Muscle of arm (tissue), 14 donors: ENCODE measurements at places on chromosomes 3 and 15. TPM values are rescaled to one million over a fixed set of nuclear protein-coding genes. Genes with fewer than 3 reads are reported as not detected.

DNA sequence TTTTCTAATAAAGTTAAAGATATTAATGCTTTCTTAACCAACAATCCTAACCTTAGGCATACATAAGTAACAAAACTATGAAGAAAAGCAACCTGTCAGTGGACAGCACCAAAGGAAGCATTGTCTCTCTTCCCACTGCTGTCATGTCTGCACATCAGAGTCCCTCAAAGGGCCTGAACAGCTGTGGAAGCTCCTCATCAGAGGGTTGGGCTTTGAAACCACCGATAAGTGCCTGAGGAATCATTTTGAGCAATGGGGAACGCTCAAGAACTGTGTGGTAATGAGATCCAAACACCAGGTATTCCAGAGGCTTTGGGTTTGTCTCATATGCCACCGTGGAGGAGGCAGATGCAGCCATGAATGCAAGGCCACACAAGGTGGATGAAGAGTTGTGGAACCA lies 182.5 kb downstream of the FMN1 start:
- DNase-seq, result no peak

GRCh38 chr15:91855684-91856489 lies 2.4 kb downstream of the SLCO3A1 start:
- no peak for DNase-seq

GRCh38 chr3:111598552-111598951 lies 3.4 kb upstream of the ZBED2 start:
- DNase-seq, result no peak

GRCh38 chr3:186258968-186259367 lies 103.1 kb downstream of the DGKG start:
- DNase-seq, result no peak

GRCh38 chr3:172270557-172271166 lies 177.6 kb downstream of the GHSR start:
- no peak for DNase-seq

GRCh38 chr3:135980343-135980742 lies 14.8 kb downstream of the PPP2R3A start:
- DNase-seq, result no peak

DNA sequence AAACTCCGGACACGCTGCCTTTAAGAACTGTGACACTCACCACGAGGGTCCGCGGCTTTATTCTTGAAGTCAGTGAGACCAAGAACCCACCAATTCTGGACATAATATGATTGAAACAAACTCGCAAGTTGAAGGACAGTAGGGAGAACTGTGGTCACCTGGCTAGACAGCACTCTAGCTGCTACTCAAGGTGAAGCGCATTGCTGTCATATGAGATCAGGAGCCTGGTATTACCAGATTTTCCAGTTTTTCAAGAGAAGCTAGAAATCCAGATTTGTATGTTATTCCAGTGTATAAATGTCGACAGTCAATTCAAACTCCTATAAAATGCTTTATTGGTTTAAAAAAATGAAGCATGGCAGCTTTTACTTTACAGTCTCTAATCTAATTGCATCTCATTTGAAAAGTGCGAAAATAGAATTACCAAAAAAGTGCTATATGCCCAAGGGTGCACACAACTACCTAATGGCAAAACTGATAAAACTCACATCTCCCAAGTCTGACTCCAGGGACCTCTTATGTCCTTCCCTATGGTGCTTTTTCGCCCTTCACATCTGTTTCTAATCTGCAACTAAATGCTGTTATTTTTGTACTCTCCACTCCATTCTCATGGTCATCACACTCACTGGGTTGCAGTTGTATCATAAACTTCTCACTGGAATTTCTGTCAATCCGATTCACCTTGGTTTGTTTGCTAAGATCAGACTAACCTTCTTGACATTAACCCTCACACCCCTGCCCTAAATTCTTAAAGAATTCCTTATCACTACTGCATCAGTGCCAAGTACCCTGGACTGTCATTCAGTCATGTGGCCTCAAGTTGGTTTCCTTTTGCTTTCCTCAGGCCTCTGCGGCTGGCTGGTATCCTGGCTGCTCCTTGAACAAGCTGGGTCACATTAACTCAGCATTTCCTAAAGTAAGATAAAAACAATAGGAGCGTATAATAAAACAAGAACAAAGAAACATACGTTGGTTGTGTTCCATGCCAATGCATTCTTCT lies 31.5 kb upstream of the ARHGEF26 start:
- no peak for DNase-seq

- DNase-seq, result no peak
Observed at GRCh38 chr3:134898181-134898754, 103.2 kb downstream of the EPHB1 start.

DNA sequence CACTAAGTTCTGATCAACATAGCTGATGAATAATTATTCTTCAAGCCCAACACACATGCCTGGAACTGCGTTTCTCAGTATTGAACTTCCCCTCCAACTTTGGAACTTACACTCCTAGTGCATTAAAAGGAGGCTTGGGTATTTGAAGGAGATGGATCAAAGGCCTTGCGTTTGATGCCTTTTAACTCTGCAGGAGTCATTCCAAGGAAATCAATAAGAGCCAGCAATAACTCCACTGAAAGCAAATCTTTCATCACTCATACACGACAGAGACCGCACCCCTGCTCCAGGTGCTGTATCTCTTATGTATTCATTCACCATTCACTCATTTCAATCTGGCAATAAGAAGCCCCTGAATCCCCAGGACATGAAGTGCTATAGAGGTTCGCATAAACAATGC lies 14.0 kb upstream of the FSIP1 start:
- DNase-seq, result no peak

DNA sequence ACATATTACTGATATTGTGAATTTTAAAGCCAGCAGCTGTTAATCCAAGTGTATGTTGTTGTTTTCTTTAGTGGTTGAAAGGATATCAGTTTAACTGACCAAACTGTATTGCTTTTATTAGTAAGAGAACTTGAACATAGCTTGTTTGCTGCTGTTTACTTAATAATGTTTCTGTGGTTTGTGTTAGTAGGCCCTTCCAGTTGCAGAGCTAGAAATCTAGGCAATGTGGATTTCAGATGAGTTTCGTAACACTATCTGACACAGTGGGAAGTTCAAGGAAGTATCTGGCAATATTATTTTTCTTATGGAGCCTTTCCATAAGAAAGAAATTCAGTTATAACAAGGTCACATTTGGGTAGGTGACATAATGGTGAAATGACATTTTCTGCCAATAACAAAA lies 18.5 kb downstream of the ZNF609 start:
- no peak for DNase-seq

- peak; percentile 68 for DNase-seq
Observed at GRCh38 chr3:124928333-124929202, 6.0 kb downstream of the MUC13 start.

DNA sequence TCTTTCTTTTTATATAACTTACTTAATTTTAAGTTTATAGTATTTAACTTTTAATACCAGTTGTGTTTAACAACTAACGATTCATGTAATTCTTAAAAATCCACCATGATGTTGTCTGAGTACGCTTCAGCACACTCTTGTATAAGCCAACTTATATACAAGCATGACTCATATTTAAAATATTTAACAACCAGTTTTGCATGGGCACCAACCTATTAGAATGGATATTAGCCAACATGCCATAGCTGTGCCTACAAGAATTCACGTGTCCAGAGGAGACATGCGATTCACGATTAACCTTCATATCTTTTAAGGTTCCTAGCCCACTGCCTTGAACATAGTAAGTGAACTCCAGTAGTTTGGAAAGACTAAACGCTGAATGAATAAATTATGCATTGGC lies 1023.2 kb downstream of the TBL1XR1 start:
- no peak for DNase-seq

GRCh38 chr3:195829897-195830254 lies 18.1 kb upstream of the MUC4 start:
- DNase-seq, result no peak

- DNase-seq, result no peak
Observed at GRCh38 chr15:31403606-31404005, 77.0 kb downstream of the KLF13 start.

DNA sequence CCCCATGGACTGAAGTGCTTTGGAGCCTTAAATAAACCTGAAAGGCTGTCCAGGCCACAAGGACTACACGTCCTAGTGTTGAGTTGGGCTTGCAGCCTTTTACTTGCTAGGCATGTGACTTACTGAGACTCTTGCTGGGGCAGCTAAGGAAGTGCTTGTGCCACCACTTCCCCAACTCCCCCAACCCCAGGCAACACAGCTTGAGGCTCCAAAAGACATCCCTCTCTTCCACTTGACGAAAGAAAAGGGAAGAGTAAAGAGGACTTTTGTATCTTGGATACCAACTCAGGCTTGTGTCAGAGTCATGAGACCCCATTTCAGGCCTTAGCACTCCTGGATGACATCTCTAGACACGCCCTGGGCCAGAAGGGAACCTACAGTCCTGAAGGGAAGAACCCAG lies 109.8 kb downstream of the XRN1 start:
- DNase-seq, result peak; percentile 7

GRCh38 chr3:15399970-15400369 lies 27.4 kb downstream of the METTL6 start:
- DNase-seq, result no peak

- DNase-seq, result no peak
Observed at GRCh38 chr15:48703544-48703943, 58.0 kb upstream of the FBN1 start.

Gene ARNT2
- 7.2 TPM for polyA plus RNA-seq

Gene FOXB1
- polyA plus RNA-seq, result not detected

Gene SLITRK3
- 0.39 TPM for polyA plus RNA-seq

Gene ATOSA
- 31.4 TPM for polyA plus RNA-seq

Gene PRSS50
- polyA plus RNA-seq, result 0.10 TPM

Gene KNL1
- 14.9 TPM for polyA plus RNA-seq

Gene KAT2B
- polyA plus RNA-seq, result 27.0 TPM

Gene UBA3
- 60.0 TPM for polyA plus RNA-seq

Gene LYZL4
- not detected for polyA plus RNA-seq

Gene STRA6
- polyA plus RNA-seq, result 1.0 TPM
